NCI-H1417 (cell line): ENCODE measurements at places on chromosomes 5 and 9.

GRCh38 chr5:177447611-177448243 is 1.1 kb downstream of the PRR7 start:
- peak; percentile 58 for DNase-seq

GRCh38 chr9:33719581-33720374 is 75.6 kb upstream of the PRSS3 start:
- no peak for DNase-seq

- DNase-seq = no peak
Observed at GRCh38 chr9:109912726-109913460, 132.9 kb downstream of the PALM2AKAP2 start.

GRCh38 chr5:72222521-72222920 is 97.5 kb downstream of the MRPS27 start:
- no peak for DNase-seq

GRCh38 chr5:89313044-89313443 is 430.1 kb upstream of the MEF2C start:
- peak; percentile 28 for DNase-seq

GRCh38 chr9:133419005-133419404 is 1.2 kb upstream of the REXO4 start:
- no peak for DNase-seq

GRCh38 chr9:70112981-70113380 is 69.3 kb downstream of the MAMDC2 start:
- DNase-seq = no peak

DNA sequence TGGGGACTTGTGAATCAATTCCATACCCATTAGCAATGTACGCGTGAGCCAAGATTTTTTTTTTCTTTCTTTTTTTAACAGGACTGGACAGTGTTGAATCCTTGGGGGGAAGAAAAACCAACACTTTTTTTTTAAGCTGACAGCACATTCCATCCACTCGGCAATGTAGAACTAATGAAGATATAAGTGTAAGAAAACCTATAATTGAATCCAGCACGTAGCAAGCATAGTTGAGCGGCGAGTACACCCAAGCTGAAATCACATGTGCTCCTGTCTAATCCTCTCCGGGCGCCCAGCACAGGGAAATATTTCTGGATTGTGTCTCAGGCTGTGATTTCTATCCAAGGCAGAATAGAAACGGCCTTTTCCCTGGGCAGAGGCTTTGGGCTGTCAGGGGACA is 118.2 kb downstream of the BOD1 start:
- no peak for DNase-seq

DNA sequence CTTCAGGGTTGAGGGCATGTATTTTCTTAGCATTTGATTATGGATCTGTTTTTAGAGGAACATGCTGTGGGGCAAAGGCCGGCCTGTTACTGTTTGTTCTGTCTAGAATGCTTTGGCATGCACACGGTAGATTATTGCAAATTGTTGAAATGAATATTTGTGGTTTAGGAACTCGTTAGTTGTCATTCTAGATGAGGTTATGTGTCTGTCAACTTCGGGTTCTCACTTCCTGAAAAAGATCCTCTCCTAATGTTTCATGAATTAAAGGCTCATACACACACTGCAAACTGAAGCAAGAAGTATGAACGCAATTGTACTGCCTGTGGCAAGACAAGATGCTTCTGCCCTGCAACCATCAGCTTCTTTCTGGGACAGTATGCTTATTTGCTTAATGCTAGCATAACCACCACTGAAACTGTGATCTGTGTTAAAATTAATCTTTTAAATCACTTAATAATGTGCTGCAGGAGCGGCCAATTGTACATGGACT is 99.6 kb downstream of the BASP1 start:
- DNase-seq = no peak

- no peak for DNase-seq
Observed at GRCh38 chr5:15290953-15291352, 209.0 kb upstream of the FBXL7 start.
